ENCODE measurements at places on chromosomes 4 and X.

DNA sequence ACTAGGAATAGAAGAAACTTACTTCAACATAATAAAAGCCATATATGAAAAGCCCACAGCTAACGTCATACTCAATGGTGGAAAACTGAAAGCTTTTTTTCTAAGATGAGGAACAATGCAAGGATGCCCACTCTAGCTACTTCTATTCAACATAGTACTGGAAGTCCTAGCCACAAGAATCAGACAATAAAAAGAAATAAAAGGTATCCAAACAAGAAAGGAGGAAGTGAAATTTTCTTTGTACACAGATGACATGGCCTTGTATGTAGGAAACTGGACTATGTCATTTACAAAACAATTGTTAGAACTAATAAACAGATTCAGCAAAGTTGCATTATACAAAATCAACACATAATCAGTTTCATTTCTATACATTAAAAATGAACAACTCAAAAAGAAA, 25.5 kb upstream of the NXT2 start:
- no peak for DNase-seq

GRCh38 chrX:71671043-71671780, 3.9 kb downstream of the LOC101059915 start:
- DNase-seq, result no peak

GRCh38 chr4:183907871-183908683, 3.0 kb downstream of the STOX2 start:
- DNase-seq, result no peak

DNA sequence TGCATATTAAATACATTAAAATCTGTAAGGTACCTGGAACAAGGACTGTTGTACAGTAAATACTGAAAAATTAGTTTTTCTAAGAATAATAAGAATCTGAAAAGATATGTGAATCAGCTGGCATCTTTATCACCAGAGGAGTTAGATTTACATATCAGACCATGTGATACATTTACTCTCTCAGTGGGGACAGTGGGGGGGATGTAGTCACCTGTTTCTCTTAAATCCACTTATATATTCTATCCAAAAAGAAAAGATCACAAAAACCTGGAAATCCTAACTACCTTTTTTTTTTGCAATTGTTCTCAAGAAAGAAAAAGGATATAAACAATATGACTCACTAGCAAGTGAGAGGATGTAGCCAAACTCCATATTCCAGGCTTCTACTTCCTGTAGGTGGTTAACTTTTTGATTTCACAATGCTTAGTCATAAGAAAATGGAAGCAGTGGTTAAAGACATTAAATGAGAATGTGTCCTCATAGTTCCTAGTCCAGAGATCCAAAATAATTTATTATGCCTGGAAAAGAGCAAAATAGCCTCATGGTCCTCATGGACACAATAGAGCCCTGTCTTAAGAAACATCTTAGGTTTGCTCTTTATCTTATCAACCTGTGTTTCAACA, 22.5 kb upstream of the MYOZ2 start:
- DNase-seq, result peak; percentile 87

- no peak for DNase-seq
Observed at GRCh38 chrX:107741404-107741790, 34.2 kb downstream of the TSC22D3 start.

GRCh38 chr4:99966692-99967091, 16.6 kb upstream of the H2AZ1 start:
- DNase-seq, result no peak
